DMS 273 treated with DMSO at 0.1 percent for 48 hours (cell line): ENCODE measurements at places on chromosomes 2 and 18.

DNA sequence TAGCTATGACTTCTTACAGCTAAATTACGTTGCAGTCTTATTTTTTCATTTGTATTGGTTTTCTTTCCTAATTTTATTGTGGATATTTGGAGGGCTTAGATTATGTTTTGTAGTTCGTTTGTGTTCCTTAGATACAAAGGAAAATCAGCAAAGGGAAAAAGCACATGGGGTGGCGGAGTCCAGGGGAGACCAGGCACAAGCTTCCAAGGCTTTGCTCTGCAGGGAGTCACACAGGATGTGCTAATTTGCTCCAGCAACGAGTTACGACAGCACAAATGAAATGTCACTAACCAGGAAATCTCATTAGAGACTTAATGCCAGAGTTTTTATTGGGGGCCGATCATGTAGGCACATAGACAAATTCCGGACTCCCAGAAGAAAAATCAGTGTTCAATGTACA lies 60.5 kb upstream of the CABYR start:
- DNase-seq = no peak

GRCh38 chr2:135258193-135258592 lies 206.1 kb downstream of the RAB3GAP1 start:
- DNase-seq = no peak

- no peak for DNase-seq
Observed at GRCh38 chr2:182655750-182656149, 60.3 kb upstream of the DNAJC10 start.

- DNase-seq = no peak
Observed at GRCh38 chr18:69758458-69758857, 189.2 kb downstream of the CD226 start.

DNA sequence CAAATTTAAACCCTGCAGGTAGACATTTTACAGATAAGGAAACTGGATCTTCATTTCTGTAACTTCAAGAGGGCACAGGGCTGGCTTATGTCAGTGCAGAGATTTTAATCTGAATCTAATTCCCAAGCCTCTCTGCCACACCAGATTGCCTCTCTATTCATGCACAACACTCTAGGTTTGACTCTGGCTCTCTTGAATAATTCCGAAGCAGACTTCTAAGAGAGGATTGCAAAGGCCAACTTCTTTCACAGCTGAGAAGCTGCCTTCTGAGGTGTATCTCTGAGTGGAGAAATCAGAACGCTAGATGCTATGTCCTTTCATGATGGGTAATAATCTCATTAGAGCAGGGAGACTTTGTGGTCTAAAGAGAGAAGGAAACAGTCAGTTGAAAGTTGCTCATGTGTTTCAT lies 20.1 kb upstream of the MGAT5 start:
- no peak for DNase-seq

GRCh38 chr2:230821261-230821990 lies 43.3 kb upstream of the ITM2C start:
- no peak for DNase-seq

DNA sequence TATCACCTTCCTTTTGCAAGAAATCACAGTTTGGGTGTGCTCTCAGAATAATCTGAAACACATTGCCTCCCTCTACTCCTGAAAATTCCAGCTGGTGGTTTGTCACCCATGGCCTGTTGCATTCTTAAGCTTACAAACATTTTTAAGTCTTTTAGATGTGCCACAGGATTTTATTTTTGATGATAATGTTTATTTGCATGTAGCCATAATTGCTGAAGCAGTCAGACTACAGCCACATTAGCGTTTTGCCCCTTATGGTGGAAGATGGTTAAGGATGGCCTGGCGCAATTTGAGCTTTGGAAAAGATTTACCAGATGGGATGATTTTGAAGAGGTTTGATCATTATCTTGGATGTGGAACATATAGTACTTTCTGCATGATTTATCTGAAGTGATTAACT lies 439.5 kb downstream of the MEIS1 start:
- no peak for DNase-seq

- no peak for DNase-seq
Observed at GRCh38 chr18:48910972-48911545, 39.7 kb downstream of the SMAD7 start.

GRCh38 chr2:218229239-218229638 lies 12.2 kb downstream of the ARPC2 start:
- DNase-seq = no peak

DNA sequence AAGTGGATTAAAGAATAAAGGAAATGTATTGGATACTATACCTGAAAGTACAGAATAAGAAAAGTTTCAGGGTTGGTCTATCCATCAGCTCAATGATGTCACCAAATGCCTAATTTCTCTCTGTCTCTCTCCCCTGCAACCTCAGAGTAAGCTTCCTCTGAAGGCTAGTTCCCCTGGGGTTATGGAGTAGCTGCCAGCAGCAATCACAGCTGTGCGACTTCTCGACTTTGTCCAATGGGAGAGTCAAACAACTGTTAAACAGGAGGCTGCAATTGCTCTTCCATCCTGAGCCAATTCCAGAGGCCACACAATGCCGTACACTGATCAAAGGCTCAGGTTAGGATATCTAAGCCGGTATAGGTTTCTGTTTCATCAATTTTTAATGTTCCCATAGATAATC lies 95.3 kb upstream of the FANCL start:
- DNase-seq = peak; percentile 12

DNA sequence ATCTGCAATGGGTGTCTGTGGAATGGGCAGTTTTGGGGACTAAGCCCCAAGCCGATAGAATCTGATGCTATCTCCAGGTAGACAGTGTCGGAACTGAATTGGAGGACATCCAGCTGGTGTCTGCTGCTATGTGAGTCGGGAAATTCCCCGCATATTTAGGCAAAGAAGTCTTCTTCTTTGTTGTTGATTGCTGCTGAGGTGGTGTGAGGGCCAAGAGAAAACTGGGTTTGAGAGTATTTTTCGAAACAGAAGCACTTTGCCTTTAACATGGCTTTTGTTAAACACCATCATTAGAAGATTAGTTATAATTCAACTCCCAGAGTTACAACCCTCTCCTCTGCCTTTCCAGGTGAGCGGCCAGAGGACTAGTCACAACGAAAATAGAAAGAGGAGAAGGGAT lies 49.4 kb upstream of the ACTR3 start:
- no peak for DNase-seq

DNA sequence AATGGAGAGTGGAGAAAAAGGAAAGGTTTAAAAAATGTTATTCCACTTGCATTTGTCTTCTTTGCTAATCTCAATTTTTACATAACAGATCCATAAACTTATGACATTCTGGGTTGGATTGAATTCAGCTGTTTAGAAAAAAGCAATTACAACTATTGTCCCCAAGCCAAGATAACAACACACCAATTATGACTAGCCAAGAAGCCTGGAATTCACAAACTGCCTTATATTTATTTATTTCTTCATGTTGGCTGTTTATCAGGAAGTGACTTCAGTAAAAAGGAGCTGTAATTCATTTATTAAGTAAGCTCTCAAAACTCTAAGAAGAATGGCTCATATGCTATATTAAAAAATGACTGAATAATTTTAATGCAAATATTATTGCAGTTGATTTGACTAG lies 137.4 kb downstream of the CALCRL start:
- no peak for DNase-seq

- no peak for DNase-seq
Observed at GRCh38 chr2:22800412-22800811, 584.6 kb upstream of the KLHL29 start.

GRCh38 chr2:154228566-154229280 lies 357.0 kb downstream of the GALNT13 start:
- DNase-seq = no peak

DNA sequence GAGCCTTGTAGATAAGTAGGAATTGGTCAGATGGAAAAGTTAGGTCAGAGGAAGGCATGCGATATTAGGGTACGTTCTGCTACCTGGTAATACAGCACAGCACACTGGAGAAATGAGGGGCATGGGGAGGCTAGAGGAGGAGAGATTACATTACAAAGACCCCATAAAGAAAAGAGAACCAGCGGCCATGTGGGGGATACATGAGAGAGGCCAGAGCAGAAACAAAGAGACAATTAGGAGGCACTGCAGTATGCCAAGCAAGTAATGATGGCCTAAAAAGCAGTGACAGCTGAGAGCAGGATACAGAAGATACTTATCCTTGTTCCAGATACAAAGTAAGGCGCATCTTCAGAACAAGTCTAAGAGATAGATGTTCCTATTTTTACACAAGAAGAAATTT lies 40.0 kb downstream of the TXNL1 start:
- DNase-seq = no peak

GRCh38 chr2:7816944-7817343 lies 864.9 kb upstream of the ID2 start:
- DNase-seq = no peak

DNA sequence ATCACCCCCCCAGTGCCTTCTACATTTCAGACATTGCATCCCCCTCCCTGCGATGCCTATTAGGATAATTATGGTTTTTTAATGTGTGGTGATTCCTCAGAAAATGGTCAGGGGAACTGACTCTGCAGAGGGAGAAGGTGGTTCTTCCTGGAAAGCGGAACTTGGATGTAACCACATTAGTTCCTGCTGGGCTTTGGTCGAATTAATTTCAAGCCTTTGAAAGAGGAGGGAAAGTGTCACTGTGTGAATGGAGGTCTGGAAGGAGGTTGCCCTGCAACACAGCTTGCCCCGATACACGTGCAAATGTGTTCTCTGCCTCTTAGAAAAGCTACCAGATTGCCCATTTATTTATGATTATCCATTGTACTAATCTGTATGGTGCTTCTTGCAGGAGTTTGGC lies 63.2 kb upstream of the TPO start:
- no peak for DNase-seq

- no peak for DNase-seq
Observed at GRCh38 chr2:149994057-149994728, 406.6 kb upstream of the MMADHC start.

DNA sequence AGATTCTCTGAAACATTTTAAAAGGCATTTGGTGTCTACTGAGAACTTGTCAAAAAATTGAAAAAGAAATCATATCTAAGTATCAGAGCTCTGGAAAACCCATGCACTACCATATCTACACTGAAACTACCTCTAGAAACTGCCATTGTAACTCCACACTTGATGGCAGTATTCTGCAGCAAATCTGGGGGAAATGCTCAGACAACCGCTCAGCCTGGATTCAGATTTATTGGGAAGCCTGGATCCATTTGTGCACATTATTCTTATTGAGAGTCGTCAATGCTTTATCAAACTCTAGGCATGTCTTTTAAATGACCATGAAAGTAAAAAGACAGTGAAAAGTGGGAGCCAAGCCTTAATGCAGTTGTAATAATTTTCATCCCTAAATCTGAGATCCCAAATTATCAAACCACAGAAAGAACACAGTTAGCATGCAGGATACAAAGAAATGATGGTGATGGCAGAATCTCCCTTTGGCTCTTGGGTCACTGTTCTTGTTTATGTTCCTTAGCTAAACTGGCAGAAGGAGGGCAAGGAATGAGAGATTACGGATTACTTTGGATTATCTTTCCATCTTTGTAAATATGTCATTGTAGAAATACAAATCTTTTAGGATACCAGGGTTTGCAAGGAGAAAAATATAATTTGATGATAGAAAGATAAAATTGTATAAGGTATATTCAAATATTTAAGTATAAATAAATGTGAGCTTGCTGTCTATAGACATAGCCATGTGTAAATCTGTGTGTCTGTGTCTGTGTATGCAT lies 512.1 kb upstream of the SYT4 start:
- DNase-seq = no peak

GRCh38 chr2:48105848-48106247 lies 199.6 kb upstream of the FBXO11 start:
- no peak for DNase-seq

DNA sequence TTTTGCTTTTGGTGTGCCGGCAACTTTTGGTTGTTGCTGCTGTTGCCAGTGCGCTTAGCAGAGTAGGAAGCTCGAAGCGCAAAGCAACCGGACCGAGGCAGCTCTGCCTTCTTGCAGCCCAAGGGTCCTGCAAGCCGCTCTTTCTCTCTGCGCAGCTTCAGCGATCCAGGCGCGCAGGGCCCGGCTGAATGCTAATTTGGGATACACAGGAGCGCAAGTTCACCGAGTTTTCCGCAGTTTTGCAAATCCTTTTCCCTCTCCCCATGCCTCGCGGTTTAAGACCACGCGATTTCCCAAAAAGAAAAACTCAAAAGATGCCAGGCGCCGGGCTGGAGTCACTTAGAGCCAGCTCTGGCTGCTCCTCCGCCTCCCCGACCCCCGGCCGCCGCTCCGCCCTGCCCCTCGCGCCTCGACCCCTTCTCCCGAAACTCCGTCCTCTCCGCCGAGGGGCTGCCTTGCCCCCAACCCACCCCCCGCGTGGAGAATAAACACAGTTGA lies 13.5 kb upstream of the SIX3 start:
- no peak for DNase-seq

DNA sequence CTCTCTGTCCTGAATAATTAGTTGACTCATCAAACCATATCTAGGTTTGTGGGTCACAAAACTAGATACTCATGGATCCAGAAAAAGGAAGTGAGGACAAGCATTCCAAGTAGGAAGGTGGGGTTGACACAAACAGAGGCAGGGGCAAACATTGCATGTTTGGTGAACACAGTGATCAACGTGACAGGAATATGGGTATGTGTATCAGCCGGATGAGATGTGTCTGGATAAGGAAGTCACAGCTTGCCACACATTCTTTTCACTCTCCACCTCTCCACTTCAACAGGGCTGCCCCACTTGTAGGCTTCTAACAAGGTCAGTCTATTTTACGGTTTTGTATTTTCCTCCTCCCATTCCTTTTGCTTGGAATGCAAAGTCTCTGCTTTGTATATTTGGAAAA lies 319.0 kb downstream of the CYRIA start:
- no peak for DNase-seq

- no peak for DNase-seq
Observed at GRCh38 chr2:30464544-30465170, 17.6 kb downstream of the LCLAT1 start.

DNA sequence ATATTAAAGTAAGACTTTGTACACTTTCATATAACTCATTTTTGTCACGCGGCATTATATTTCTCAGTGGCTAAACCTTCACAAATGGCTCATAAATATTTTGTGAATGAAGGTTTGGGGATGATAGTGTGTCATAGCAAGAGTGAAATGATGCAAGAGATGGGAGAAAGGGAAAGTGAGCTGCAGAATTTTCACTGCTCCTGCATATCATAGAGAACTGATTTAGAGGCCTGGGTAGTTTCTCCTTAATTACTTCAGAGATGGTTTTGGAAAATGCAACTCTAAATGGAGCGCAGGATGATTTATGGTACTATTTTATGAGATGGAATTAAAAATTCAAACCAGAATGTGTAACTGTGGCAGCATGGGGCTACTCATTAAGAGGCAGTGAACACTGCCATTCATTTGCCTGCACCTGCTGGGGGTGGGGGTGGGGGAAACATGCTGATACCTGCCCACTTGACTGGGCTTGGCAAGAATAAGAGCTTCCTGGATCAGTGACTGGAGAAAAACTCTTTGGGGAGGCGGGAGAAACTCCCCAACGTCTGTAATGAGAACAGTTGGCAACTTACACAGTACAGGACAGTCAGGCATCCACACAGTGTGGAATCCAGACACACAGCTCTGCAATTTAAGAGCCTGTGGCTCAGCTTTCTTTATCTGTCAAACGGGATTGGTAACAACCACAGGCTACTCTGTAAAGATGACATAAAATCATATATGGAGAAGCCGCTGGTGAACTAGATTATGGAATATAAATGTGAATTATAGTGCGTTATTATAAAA lies 941.9 kb downstream of the SLC4A3 start:
- no peak for DNase-seq

GRCh38 chr2:238988752-238989151 lies 140.9 kb downstream of the TWIST2 start:
- no peak for DNase-seq
